ENCODE measurements at places on chromosomes 12 and 14.

DNA sequence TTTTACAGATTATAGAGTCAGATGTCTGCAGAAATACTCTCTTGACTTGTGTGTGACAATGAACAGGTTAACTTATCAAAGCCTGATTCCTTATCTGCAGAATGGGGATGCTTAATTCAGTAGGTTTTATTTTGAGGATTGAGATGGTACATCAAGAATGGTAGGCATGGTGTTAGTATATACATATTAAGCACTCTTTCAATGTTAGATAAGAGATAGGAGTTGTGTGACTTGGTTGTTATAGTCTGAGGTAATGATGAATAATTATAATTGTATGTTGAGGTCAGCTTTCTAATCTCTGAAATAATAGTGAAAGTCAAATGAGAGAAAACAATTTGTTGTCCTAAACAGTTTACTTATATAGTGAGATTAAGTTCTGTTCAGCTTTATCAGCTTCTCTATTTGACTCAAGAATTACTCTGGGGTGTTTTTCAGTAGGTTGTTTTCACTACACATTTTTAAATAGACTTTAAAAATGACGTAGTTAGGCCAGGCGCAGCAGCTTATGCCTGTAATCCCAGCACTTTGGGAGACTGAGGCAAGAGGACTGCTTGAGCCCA lies 11.9 kb downstream of the PALS1 start:
- no peak for DNase-seq

GRCh38 chr14:55592436-55592835 lies 12.4 kb downstream of the KTN1 start:
- no peak for DNase-seq

DNA sequence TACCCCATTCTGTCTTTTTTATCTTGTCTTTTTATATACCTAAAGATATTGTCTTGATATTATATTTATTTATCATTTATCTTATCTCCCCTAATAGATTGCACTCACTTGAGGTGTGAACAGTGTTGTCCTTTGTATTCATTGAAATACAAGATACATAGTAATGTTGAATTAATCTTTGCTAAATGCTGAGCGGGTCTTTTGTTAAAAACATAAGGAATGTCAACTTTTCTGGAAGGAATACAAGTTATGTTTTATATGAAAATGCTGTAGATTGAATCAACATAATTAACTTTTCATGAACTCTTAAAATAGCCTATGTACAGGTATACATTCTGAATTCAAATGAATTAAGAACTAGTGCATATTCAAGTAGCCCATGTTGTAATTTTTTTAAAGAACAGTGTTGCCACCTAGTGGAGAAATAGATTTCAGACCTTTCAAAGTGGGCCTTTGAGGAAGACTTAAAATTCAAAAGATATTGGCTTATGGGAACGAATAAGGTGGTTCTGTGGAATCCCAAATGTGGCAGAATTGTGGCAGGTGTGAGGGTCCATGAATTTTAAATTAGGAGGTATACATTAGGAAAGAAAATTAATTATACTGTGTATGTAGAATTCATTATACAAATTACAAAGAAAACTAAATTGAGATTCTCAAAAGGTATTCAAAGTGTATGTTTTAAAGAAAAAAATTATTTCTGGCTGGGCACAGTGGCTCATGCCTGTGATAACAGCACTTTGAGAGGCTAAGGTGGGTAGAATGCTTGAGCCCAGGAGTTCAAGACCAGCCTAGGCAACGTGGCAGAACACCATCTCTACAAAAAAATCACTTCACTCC lies 19.1 kb downstream of the BBOF1 start:
- no peak for DNase-seq

DNA sequence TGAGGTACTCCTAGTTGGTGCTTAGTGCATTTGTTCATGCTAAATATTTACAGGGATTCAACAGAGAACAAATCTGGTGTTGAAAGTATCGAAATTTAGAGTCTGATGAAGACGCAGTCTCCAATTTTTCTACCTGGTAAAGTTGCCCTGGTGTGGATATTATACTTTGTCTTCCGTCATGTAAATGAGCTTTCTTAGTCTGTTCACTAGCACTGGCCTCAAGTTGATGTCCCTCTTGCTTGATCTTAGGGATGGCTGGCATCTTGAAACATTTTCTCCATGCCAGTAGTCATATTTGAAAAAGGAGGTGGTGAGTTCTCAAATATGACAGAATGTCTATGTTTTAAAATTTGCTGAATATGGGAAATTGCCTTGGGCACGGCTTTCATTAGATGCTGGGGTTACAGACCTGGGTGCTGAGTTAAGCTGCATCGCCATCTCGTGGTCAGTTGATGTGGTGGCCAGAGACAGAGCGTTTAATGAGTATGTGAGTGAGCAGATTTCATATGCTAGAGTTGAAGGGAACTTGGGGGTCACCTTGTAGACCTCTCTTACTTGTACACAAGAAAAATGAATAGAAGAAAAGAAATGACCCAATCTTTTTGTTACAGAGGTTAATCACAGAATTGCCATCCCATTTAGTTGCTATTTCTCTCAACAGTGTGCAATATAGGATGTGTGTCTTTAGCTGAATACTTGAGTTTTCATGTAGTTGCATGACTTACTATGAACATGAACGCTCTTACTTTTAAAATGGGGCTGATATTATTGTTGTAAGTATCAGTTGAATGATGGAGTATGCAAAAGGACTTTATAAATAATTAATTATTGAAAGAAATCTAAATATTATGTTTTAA lies 172.8 kb upstream of the DCN start:
- no peak for DNase-seq

DNA sequence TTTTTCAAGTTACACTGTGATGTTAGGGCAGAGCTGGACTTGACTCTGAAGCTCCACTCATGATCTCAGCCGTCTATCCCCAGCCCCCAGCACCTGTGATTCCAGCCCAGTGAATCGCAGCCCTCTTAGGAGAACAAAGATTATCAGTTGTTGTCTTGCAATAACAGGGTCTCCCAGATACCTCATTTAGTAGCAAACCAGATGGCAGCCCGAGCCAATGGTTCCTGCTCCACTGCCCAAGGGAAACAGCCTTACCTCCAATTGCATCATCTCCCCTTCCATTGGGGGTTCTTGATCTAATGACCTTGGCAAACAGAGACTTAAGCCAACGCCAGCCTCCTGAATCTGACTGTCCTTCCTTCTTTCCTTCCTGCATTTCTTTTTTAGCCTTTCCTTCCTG lies 371.2 kb downstream of the BCL11B start:
- DNase-seq, result no peak

DNA sequence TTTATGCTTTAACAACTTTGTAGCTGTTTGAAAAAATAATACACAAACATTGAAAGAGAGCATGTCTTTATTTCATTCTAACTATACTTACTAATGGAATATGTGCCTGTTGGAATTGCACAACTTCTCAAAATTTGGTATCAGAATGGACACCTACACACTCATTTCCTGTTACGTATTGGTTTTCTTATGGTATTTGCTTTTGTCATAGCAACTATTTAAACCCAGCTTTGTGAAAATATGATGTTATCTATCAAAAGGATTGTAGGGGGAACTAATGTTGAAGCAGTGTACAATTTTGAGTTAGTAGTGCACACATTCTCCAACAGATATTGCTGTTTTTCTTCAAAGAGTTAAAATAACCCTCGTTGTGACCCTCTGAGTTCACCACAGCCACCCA lies 52.6 kb downstream of the RBMS2 start:
- no peak for DNase-seq

DNA sequence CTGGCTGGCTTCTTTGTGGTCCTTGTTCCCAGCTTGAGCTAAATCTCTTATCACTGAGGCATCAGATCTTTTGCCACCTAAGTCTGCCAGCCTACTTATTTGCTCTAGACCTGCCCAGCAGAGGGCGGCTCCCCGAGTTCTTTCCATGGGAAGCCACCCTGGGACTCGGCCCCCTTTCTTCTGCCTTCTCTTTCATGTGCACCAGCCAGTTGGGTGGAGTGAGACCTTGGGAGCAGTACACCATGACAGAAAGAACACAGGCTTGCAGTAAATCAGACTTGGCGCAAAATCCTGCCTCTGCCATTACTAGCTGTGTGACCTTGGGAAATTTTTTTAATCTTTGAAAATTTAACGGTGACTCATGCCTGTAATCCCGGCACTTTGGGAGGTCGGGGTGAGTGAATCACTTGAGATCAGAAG lies 7.4 kb downstream of the SMAGP start:
- DNase-seq, result no peak

- DNase-seq, result no peak
Observed at GRCh38 chr12:130152386-130152785, 9.9 kb upstream of the FZD10 start.

- DNase-seq, result no peak
Observed at GRCh38 chr14:38090506-38090905, 117.2 kb upstream of the SSTR1 start.

DNA sequence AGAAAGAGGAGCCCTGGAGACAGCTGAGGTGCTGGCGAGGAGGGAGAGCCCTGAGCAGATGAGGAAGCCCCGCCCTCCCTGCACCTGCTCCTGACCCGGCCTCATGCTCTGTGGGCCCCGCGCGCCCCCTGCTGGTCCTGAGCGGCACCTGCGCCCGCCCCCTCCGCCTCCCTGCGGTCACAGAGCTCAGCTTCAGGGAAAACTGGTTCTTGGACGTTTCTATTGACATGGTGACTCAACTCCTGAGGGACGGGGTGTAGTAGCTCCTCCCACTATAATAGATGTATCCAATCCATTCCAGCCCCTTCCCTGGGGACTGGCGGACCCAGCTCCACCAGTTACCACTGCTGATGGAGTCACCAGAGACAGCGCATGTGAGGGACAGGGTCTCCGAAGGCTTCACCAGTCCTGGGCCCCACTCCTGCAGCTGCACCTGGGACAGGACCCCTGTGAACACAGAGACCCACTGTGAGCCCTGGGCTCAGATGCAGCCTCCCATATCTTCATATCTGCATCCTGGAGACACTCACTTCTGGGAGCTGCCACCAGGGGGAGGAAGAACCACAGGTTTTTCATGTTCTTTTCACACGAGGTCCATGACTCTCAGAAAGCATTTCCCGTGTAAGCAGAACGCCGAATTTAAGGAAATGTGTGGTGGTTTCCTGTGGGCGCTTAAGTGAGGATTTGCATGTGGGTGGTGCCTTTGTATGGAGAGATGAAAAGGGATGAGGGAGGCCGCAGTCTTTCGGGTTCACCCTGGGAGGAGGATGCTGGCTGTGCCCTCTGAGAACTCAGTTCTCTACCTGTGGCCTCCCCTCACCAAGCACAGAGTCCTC lies 1346.4 kb downstream of the TMEM121 start:
- DNase-seq, result no peak

DNA sequence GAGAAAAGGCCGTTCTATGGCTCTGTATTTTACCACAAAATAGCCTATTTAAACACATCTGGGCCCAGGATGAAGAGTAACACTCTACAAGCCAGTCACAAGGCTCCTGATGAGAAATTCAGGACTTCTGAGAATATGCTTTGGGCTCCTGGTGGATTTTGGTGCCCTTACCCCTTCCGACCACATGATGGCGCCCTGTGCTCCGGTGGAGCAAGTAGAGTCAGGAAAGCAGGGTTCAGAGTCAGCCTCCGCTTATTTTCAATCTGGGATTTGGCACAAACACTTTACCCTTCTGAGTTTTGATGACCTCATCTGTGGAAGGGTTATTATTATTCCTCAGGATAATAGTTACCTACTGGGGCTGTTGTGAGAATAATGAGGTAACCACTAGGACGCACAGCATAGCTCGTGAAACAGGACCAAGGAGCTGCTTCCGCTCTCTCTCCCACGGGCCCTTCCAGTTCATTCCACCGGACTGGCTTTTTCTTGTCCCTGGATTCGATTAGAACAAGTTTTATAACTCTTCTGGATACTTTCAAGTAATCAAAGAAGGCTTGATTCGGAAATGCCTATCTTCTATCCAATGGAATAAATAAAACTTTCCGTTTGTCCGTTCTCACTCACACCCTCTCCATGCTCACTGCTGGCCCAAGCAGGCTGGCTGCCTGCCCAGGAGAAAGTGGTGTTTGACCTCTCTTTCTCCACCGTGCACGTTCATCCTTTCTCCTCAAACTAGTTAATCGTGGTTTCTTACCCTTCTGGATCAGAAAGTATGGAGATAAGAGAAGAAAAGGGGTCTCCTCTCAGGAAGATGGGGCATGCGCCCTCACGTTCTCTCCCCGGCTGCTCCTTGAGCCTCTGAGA lies 104.6 kb downstream of the GALC start:
- no peak for DNase-seq

All from BJ (cell line).